Islet precursor cell (in vitro differentiated cells): ENCODE measurements at places on chromosomes 2 and 18.

GRCh38 chr2:100900156-100900795 is 80.3 kb downstream of the NPAS2 start:
- DNase-seq: no peak

GRCh38 chr2:44866152-44866551 is 75.3 kb upstream of the SIX3 start:
- no peak for DNase-seq

- no peak for DNase-seq
Observed at GRCh38 chr2:44689516-44689915, 252.0 kb upstream of the SIX3 start.

DNA sequence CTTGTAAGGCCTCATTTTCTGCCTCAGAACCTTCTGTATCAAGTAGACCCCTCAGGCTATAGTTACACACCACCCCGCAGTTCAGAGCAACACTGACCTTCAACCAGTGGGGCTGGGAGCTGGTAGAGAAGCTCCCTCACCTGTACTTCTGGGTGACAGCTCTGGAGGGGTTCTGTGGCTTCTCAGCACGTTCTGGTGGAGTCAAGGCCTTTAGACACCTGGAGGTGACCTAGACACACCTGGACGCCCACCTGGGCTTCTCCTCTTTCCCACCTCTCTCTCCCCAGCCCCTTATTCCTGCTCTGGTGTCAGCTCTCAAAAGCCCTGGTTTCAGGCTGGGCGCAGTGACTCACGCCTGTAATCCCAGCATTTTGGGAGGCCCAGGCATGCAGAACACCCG is 7.3 kb upstream of the CIB4 start:
- peak; percentile 37 for DNase-seq

GRCh38 chr2:98394595-98395153 is 48.4 kb downstream of the CNGA3 start:
- no peak for DNase-seq

DNA sequence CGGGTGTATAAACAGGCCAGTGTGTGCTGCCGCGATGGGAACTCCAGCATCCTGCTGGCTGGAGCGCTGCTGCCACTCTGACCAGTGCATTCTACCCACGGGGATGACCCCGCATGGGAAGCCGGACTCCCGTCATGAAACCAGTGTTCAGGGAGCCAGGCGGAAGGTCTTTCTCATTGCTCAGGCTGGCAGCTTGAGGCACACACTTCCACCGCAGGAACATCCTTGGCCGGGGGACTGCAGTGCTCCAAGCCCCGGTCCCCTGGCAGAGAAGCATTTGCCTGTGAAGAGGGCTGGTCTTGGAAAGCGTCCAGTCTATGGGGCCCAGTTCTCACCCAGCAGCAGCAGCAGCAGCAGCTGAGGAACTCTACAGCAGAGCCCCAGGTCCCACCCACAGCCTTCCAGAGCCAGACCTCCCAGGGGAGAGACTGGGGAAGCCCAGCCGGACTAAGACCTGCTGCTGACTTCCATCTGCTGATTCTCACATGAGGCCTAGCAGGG is 235.9 kb downstream of the KLHL29 start:
- DNase-seq: no peak

GRCh38 chr2:159755788-159756187 is 42.2 kb downstream of the CD302 start:
- peak; percentile 75 for DNase-seq
